ENCODE measurements at places on chromosomes 6 and 20.

DNA sequence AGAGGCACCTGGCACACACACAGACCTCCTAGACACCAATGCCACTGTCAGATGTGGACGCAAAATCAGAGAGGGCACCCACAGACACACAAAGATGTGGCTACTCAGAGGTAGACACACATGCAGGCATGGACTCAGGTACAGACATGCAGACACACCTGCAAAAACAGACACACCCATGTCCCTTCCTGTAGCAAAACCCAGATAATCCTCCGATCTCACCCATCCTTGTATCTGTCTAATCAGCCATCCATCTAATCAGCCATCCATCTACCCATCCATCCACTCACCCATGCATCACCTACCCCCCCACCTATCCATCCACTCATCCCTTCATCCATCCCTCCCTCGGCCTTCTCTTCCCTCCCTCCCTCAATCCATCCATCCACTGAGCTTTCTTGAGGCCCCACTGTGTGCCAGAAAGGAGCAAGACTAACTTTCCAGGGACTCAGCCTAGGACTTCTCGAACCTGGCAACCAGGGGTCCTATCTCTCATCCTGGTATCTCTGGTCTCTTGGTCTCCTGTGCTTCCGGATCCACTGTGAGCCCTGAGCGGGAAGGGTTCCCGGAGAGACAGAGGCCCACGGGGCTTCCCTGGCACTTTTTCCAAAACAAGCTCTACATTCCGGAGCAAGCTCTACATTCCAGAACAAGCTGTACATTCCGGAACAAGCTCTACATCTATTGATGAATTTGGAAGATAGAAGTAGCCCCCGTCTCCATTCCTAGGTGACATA, 1.1 kb upstream of the TGM2 start:
- peak; percentile 39 for DNase-seq

GRCh38 chr6:105677671-105678475, 275.0 kb upstream of the PREP start:
- no peak for DNase-seq

DNA sequence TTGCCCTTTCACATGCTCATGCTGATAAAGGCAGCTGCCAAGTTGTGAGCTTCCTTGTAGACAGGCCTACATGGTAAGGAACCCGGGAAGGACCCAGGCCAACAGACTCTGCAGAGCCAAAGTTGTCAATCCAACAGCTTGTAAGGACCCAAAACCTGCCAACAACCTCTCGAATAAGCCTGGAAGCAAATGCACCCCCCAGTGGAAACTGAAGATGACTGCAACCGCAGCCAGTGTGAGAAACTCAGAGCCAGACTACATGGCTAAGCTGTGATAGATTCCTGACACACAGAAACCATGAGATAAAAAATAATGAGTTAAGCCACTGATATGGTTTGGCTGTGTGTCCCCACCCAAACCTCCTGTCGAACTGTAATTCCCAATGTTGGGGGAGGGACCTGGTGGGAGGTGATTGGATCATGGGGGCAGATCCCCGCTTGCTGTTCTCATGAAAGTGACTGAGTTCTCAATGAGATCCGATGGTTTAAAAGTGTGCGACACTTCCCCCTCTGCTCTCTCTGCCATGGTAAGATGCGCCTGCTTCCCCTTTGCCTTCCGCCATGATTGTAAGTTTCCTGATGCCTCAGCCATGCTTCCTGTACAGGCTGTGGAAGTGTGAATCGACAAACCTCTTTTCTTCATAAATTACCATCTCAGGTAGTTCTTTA, 18.8 kb upstream of the CLPSL2 start:
- DNase-seq = peak; percentile 77

DNA sequence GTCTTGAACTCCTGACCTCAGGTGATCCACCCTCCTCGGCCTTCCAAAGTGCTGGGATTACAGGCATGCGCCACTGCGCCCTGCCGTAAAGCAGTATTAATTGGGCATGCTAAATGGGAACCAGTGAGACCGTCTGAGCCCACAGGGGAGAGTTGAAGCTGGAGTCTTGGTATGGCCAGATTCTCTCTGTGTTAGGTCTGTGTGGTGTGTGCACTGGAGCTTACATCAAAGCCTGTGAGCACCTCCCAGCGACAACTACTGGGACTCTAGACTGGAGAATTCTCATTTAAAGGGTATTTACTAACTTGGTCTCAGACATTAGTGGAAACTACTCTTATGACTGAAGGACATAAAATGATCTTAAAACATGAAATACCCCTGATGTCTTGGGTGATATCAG, 8.5 kb upstream of the SLC22A2 start:
- no peak for DNase-seq

- peak; percentile 49 for DNase-seq
Measured at GRCh38 chr6:41286544-41287346, at the start of gene TREM1. TREM1 (minus strand) TSS chr6:41286682; CDS start chr6:41286655, 27 bp downstream.

GRCh38 chr6:98382246-98382645, 452.1 kb upstream of the POU3F2 start:
- no peak for DNase-seq

- no peak for DNase-seq
Measured at GRCh38 chr20:11849270-11849915, 68.3 kb upstream of the BTBD3 start.

GRCh38 chr6:116099036-116099435, 1.6 kb upstream of the NT5DC1 start:
- DNase-seq = no peak

GRCh38 chr6:136927292-136927691, 5.2 kb downstream of the SLC35D3 start:
- DNase-seq = peak; percentile 55
